Caco-2 (cell line): ENCODE measurements at places on chromosomes 16 and 17. TPM values are rescaled to one million over a fixed set of nuclear protein-coding genes. Genes with fewer than 3 reads are reported as not detected.

- H3K27me3 ChIP-seq = no peaks in the 10 kb centered on the region
- H3K36me3 ChIP-seq = no peaks in the 10 kb centered on the region; the same call in 1 of the 2 replicates
- no peak overlapping the region for H3K4me3 ChIP-seq
- peaks cover 20% of the 10 kb centered on the region for H3K4me1 ChIP-seq
Observed at GRCh38 chr16:46894036-46894672, 10.0 kb downstream of the GPT2 start.

- no peaks in the 10 kb centered on the region for H3K27me3 ChIP-seq
- peak overlapping the region; percentile 49 for H3K27ac ChIP-seq
- no peak overlapping the region for H3K4me3 ChIP-seq
- H3K36me3 ChIP-seq = no peaks in the 10 kb centered on the region; the same call in 1 of the 2 replicates
- H3K4me1 ChIP-seq = peaks cover 39% of the 10 kb centered on the region
Observed at GRCh38 chr16:85420501-85421337, 192.4 kb upstream of the GSE1 start.

GRCh38 chr17:37505333-37505732 lies 15.6 kb downstream of the DUSP14 start:
- DNase-seq = no peak

DNA sequence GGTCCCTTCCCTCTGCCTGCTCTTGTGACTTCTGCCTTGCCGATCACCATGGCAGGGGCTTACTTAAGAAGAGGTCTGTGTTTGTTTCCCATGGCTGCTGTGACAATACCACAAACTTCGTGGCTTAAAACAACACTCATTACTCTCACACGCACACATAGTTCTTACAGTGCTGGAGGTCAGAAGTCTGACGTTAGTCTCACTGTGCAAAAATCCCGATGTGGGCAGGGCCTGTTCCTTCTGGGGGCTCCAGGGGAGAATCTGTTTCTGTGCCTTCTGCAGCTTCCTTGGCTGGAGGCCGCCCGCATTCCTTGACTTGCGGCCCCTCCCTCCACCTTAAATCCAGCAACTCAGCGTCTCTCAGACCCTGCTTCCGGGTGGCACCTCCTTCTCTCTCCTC lies 249.2 kb upstream of the GSE1 start:
- no peak overlapping the region for H3K4me3 ChIP-seq
- no peaks in the 10 kb centered on the region for H3K36me3 ChIP-seq
- no peak for DNase-seq
- no peaks in the 10 kb centered on the region for H3K27me3 ChIP-seq

GRCh38 chr16:79101491-79101890 lies 499.0 kb downstream of the MAF start:
- H3K4me3 ChIP-seq = no peak overlapping the region
- DNase-seq = no peak
- H3K4me1 ChIP-seq = peaks cover 7% of the 10 kb centered on the region; the same call in 1 of the 2 replicates
- no peak overlapping the region for H3K27ac ChIP-seq

GRCh38 chr16:35409503-35409902 lies 1950.1 kb downstream of the TP53TG3F start:
- DNase-seq = no peak
- H3K27me3 ChIP-seq = no peaks in the 10 kb centered on the region
- no peak overlapping the region for H3K27ac ChIP-seq
- no peaks in the 10 kb centered on the region for H3K4me1 ChIP-seq
- H3K36me3 ChIP-seq = no peaks in the 10 kb centered on the region
- H3K4me3 ChIP-seq = no peak overlapping the region

DNA sequence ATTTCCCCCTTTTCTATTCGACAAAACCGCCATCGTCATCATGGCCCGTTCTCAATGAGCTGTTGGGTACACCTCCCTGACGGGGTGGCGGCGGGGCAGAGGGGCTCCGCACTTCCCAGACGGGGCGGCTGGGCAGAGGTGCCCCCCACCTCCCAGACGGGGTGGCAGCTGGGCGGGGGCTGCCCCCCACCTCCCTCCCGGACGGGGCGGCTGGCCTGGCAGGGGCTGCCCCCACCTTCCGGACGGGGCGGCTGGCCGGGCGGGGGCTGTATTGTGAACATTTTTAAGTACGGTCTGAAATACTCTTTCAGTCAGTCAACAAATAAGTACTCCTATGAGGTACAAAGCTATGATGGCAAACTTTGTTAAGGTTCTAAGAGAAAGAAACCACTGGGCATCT lies 222.8 kb downstream of the CNTNAP4 start:
- no peak overlapping the region for H3K4me3 ChIP-seq
- no peaks in the 10 kb centered on the region for H3K27me3 ChIP-seq
- H3K4me1 ChIP-seq = no peaks in the 10 kb centered on the region
- no peak overlapping the region for H3K27ac ChIP-seq
- H3K36me3 ChIP-seq = no peaks in the 10 kb centered on the region

- H3K4me3 ChIP-seq = no peak overlapping the region
- H3K27me3 ChIP-seq = no peaks in the 10 kb centered on the region
- peaks cover 3% of the 10 kb centered on the region for H3K36me3 ChIP-seq
- no peak for DNase-seq
- no peaks in the 10 kb centered on the region for H3K4me1 ChIP-seq
Observed at GRCh38 chr16:75660726-75661302, 13.2 kb downstream of the TERF2IP start.

GRCh38 chr17:72872396-72872795 lies 220.1 kb downstream of the SLC39A11 start:
- no peak for DNase-seq
- no peaks in the 10 kb centered on the region for H3K36me3 ChIP-seq
- H3K4me3 ChIP-seq = no peak overlapping the region
- no peaks in the 10 kb centered on the region for H3K27me3 ChIP-seq

- no peak overlapping the region for H3K4me3 ChIP-seq
- no peak overlapping the region for H3K27ac ChIP-seq
- no peak for DNase-seq
- H3K4me1 ChIP-seq = peaks cover 8% of the 10 kb centered on the region; the same call in 1 of the 2 replicates
Observed at GRCh38 chr16:55179411-55179810, 144.6 kb upstream of the IRX6 start.

- no peaks in the 10 kb centered on the region for H3K36me3 ChIP-seq
- no peak overlapping the region for H3K27ac ChIP-seq
- no peak overlapping the region for H3K4me3 ChIP-seq
- no peak for DNase-seq
- peaks cover 9% of the 10 kb centered on the region; the same call in 1 of the 2 replicates for H3K4me1 ChIP-seq
Observed at GRCh38 chr16:87575027-87575804, 27.1 kb upstream of the JPH3 start.

- H3K4me1 ChIP-seq = 0 out of 2 replicates have a peak, but pooled peaks cover 3% of the 10 kb centered on the region
- no peaks in the 10 kb centered on the region for H3K27me3 ChIP-seq
- H3K27ac ChIP-seq = no peak overlapping the region
- no peaks in the 10 kb centered on the region for H3K36me3 ChIP-seq
Observed at GRCh38 chr17:62824290-62825131, 16.4 kb upstream of the MARCHF10 start.

GRCh38 chr17:30413109-30413508 lies 34.4 kb downstream of the CPD start:
- no peak overlapping the region for H3K27ac ChIP-seq
- H3K36me3 ChIP-seq = no peaks in the 10 kb centered on the region
- no peak overlapping the region for H3K4me3 ChIP-seq
- no peak for DNase-seq
- 0 out of 2 replicates have a peak, but pooled peaks cover 8% of the 10 kb centered on the region for H3K4me1 ChIP-seq

DNA sequence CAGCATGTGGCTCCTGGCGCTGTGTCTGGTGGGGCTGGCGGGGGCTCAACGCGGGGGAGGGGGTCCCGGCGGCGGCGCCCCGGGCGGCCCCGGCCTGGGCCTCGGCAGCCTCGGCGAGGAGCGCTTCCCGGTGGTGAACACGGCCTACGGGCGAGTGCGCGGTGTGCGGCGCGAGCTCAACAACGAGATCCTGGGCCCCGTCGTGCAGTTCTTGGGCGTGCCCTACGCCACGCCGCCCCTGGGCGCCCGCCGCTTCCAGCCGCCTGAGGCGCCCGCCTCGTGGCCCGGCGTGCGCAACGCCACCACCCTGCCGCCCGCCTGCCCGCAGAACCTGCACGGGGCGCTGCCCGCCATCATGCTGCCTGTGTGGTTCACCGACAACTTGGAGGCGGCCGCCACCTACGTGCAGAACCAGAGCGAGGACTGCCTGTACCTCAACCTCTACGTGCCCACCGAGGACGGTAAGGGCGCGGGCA lies 645 bp downstream of the NLGN2 start:
- DNase-seq = no peak
- H3K36me3 ChIP-seq = no peaks in the 10 kb centered on the region
- H3K4me1 ChIP-seq = no peaks in the 10 kb centered on the region
- no peaks in the 10 kb centered on the region for H3K27me3 ChIP-seq
- no peak overlapping the region for H3K4me3 ChIP-seq

GRCh38 chr17:6686026-6686425 lies 27.1 kb downstream of the SLC13A5 start:
- H3K36me3 ChIP-seq = no peaks in the 10 kb centered on the region
- H3K27ac ChIP-seq = no peak overlapping the region
- no peak for DNase-seq
- no peak overlapping the region for H3K4me3 ChIP-seq
- no peaks in the 10 kb centered on the region for H3K4me1 ChIP-seq
- H3K27me3 ChIP-seq = no peaks in the 10 kb centered on the region

DNA sequence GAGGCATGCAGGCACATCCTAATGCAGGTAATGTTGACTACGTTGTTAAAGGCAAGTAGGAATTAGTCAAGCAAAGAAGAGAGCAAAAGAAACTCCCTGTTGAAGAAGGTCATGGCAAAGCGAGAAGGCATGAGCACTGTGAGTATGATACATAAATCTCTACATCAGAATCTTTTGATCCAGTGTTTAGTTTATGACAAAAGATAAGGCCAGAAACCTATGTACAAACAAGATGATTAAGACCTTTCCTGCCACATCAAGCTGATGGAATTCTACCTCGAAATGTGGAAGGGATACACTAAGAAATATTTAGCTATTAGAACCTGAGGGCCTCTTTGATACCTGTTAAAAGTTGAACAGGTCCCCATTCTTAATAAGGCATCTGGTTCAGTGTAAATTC lies 20.2 kb downstream of the SYCE1L start:
- no peaks in the 10 kb centered on the region for H3K36me3 ChIP-seq
- no peak overlapping the region for H3K4me3 ChIP-seq
- no peaks in the 10 kb centered on the region for H3K27me3 ChIP-seq
- no peak for DNase-seq

DNA sequence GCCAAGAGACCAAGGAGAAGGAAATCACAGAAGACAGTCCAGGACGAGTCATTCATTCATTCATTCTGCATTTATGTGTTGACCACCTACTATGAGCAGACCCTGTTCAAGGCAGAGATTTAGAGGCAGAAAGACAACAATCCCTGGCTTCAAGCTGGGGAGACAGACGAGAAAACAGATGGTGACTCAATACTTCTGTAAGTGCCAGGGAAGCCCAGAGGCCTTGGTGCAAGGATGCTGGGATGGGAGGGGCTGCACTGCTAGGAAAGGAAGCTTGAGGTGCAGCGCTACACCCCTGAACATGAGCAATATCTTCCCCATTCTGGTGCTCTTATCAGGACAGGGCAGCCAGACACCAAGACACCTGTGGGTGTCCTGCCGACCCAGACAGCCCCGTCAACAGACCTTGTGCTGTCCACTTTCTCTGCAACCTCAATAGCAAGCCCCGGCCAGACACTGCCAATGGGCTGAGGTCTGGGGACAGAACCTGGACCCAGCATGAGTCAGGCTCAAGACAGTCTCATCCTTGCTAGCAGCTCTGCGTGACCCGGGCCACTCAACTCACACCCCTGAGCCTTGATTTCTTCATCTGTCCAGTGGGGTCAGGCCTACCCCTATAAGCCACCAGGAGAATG lies 163.5 kb downstream of the COPRS start:
- H3K27ac ChIP-seq = peak overlapping the region; percentile 16
- no peak for DNase-seq
- H3K36me3 ChIP-seq = no peaks in the 10 kb centered on the region
- H3K4me1 ChIP-seq = peaks cover 10% of the 10 kb centered on the region

GRCh38 chr17:50052822-50053653 lies 2.9 kb upstream of the ITGA3 start:
- H3K27me3 ChIP-seq = no peaks in the 10 kb centered on the region
- H3K4me1 ChIP-seq = peaks cover 45% of the 10 kb centered on the region
- no peaks in the 10 kb centered on the region for H3K36me3 ChIP-seq
- no peak overlapping the region for H3K27ac ChIP-seq

DNA sequence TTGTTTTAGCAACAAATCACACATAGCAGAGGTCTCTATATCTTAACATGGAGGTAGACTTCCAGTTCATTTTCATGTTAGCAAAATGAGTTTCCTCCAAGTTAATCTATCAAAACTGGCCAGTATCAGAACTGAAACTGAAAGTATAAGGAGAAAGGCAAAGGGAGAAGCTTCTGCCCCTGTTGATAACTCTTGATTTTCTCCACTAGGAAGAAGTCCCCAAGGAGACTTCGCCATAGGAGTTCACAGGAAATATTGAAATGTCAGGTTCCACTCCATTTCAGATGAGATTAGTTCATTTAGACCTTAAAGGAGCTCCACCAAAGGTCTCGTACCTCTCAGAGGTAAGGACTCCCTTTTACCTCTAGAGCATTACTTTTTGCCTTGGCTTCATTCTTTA lies 1.2 kb upstream of the OGFOD3 start:
- H3K27me3 ChIP-seq = no peaks in the 10 kb centered on the region
- DNase-seq = no peak
- H3K4me3 ChIP-seq = peak overlapping the region; percentile 95; the same call in 1 of the 2 replicates
- 0 out of 2 replicates have a peak, but pooled peaks cover 3% of the 10 kb centered on the region for H3K4me1 ChIP-seq
- peaks cover 4% of the 10 kb centered on the region; the same call in 1 of the 2 replicates for H3K36me3 ChIP-seq

DNA sequence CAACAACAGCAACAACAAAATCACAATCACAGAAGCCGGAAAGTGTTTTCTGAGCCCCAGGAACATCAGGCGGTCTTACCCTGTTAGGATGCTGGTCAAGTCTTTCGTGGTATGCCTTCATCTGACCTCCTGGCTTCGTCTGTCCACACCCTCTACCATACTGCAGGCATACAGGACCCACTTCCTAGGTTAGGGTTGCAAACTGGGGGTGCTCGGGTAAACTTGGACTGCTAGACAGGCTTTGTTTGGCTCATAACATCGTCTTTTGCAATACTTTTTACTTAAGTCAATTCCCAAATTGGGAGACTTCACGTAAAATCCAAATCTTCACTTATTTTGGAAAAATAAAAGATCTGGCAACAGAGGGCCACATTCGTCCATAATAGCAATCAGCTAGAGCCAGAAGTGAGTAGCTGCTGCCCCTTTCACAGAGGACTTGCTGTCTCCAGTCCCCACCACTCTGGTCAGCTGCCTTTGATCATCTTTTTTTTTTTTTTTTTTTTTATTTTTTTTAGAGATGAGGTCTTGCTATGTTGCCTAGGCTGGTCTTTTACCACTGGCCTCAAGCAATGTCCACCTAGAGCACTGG lies 30.0 kb downstream of the CHD9 start:
- H3K27ac ChIP-seq = no peak overlapping the region
- no peak overlapping the region for H3K4me3 ChIP-seq
- H3K36me3 ChIP-seq = no peaks in the 10 kb centered on the region; the same call in 1 of the 2 replicates

CTRB2 gene
- total RNA-seq = not detected in 2 replicates

TEX14 gene
- 0.30 and 0.54 TPM in 2 replicates for total RNA-seq

GRIN2A gene
- total RNA-seq = 0.30 and 0.54 TPM in 2 replicates

MYL4 gene
- 0.39 TPM in 1 of 2 replicates, not detected in the other for total RNA-seq

CX3CL1 gene
- 0.16 TPM in 1 of 2 replicates, not detected in the other for total RNA-seq

OR4D1 gene
- total RNA-seq = not detected in 2 replicates

FAM83G gene
- total RNA-seq = 24.3 and 28.1 TPM in 2 replicates

CRAMP1 gene
- total RNA-seq = 24.7 and 27.3 TPM in 2 replicates

ABCA8 gene
- total RNA-seq = 0.32 and 0.91 TPM in 2 replicates

ZFHX3 gene
- total RNA-seq = 39.9 TPM in 2 replicates
